ENCODE measurements at places on chromosomes 16 and 17.

DNA sequence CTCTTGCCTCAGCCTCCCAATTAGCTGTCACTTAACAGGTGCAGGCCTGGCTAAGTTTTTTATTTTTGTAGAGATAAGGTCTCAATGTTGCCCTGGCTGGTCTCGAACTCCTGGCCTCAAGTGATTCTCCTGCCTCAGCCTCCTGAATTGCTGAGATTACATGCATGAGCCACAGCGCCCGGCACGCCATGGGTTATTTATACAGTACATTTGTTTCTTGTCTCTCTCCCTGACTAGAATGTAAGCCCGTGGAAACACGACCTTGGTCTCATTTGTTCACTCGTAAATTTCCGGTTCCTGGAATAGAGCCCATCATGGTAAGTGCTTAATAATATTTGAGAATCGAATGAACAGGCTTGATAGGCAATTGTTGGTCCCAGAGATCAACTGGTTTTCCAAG, 2.0 kb downstream of the SLC25A19 start:
- DNase-seq = no peak

DNA sequence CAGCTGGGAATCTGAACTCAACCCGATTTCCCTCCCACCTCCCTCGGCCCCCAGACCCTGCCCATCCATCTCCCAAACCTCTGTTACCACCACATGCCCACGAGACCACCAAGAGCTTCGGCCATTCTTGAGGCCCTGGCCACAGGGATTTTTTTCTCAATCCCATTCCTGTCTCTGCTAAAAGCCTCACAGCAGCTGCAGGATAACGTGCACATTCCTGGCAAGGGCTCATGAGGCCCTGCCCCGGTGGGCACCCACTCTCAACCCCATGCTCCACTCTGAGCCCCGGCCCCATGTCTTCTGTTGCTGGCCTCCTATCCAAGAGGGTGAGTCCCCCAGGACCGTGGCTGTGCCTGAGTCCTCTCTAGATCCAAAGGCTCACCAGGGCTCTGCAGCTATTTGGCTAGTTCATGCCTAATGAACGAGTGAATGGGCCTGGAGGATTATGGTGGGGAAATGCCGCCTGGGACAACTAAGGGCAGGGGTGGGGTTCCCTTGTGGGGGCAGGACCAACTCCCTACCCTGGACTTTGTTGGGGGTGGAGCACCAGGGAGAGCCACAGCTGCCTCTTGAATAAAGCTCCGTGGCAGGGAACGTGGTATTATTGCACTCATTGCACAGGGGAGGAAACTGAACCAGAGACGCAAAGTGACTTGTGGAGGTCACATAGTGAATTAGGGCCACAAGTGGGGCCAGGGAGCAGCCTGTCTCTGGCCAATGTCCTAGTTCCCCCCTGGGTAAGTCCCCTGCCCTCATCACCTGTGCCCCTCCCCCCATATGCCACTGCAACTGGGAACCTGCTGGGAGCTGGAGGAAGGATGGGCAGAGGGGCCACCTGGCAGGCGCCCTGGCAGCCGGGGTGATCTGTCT, 113.8 kb upstream of the SMURF2 start:
- DNase-seq = no peak

DNA sequence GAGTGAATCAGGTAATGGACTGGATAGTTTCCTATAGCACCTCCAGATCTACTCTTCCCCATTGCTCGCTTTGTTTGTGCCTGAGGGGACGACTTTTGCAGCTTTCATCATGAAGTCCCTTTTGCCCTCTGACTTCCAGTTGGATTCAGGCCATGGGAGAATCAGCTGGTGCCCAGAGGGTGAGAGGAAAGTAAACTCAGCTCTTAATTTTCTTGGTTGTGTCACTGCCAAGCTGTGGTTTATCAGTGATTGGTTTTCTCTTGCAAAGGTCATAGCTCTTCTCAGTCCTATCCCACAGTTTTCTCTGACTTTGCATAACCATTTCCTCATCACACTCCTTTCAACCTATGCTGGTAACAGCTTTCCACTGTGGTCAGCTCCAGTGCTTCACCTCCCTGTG, 200.1 kb downstream of the KCNJ2 start:
- no peak for DNase-seq

DNA sequence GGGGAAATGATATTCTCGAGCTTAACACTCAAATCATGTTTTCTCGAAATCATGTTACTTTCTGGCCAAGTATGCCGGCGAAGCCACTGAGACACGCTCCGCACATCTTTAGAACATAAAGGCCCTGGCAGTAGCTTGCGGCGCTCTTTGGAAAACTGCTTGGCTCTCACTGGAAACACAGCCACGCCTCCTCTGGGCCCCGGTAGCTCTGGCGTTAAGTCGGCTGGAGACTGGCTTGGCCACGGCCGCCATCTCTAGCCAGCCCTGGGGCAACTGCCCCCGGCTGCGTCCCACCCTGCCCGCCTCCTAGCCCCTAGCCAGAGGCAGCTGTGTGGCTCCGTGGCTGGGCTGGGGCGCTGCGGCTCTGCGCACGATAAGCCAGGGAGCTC, 9.2 kb upstream of the BAIAP2 start:
- DNase-seq = no peak

- no peak for DNase-seq
These were observed 45.4 kb downstream of the NDEL1 start for GRCh38 chr17:8481089-8481488.

DNA sequence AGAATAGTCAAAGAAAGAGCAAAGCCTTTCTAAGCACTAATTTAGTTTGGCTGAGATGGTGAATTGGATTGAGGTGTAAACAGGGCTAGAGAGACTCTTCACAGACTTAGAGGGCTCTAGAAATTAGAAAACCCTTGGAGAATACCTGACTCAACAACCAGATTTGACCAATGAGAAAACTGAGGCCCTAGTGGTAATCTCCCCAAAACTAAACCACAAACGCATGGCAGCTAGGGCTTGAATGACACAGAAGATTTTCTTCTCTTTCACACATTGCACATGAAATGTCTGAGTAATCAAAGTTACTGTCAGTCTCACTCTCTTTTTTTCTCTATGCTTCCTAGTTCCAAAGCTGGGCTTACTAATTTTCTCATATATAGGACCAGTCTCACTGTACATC, 314.5 kb upstream of the KCNJ16 start:
- DNase-seq = no peak

DNA sequence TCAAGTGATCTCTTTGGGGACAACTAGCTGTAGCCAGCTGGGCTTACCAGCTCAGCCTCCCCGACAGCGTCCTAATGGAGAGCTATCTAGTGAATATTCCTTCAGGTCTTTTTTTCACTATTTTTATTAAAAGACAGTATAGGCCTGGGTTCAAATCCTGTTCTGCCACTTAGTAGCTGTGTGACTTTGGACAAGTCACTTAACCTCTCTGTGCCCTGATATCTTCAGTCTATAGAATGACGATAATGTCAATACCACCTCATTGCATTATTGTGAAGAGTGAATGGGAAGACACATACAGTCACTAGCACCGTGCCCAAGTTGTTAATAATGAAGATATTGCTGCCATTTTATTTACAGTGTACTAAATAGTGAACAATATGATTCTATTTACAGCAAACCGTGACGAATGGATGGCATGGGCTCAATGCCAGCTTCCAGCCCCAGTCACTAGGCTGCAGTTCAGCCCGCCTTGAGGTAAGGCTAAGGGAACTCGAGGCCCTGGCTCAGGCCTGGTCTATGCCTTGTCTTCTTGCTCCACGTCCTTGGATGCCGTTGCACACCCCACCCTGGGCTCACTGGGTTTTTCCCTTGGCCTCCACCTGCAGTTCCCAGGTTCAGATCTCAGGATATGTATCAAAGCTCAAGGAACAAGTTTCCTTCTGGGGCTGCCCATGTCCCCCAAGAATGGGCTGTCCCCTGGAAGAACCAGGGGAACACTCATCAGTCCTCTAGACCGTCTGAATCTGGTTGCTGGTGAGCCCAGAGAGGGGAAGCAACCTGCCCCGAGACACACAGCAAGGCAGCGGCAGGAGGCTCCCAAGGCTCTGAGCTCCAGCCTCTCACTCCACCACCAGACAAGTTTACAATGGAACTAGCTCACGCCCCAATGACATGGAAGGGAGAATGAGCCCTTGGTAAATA, 95.4 kb upstream of the TNRC6C start:
- DNase-seq = no peak

DNA sequence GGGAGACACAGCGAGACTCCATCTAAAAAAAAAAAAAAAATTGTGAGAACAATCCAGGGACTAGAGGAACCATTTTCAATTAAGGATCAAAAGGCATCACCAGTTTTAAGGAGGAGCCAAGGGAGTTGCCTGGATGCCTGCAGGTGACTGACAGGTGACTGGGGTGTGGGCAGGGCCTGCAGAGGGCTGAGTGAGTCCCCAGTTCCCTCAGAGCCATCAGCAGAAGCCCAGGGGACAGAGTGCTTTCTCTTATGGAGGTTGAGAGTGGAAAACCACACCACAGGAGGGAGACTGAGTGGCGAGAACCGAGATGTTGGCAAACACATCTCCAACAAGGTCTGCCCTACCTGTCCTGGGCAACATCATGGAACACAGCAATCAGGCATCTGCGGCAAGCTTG, 27.1 kb upstream of the CREBBP start:
- no peak for DNase-seq

DNA sequence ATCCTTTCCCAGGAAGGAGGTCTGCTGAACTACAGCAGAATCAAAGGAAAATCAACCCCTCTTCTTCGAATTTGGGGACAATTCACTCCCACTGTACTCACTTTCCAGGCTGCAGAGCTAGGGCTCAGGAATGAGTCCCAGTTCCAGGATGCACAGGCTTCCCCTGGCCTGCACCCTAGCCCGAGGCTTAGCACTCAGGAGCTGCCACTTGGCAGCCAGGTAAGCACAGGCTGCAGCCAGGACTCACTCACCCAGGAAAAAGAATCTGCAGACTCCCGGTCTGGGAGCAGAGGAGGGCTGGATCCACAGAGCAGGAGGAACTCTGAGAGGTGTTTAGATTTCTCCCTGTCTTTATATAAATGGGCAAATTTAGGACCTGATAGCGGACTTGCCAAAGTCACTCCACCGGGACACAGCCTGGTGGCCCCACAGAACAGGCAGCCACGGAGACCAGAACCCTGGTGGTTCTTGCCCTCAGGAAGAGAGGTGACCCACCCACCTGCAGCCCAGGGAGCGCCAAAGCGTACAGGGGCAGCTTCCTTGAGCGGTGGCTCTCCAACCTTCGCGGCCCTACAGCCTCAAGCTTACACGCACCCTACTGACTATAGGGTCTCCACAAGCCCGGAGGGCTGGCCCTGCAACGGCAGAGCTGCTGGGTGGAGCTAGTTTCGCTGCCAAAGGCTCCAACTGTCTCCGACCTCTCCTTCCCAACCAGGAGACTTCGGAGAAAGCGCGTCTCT, 4.8 kb downstream of the CBLN1 start:
- no peak for DNase-seq

DNA sequence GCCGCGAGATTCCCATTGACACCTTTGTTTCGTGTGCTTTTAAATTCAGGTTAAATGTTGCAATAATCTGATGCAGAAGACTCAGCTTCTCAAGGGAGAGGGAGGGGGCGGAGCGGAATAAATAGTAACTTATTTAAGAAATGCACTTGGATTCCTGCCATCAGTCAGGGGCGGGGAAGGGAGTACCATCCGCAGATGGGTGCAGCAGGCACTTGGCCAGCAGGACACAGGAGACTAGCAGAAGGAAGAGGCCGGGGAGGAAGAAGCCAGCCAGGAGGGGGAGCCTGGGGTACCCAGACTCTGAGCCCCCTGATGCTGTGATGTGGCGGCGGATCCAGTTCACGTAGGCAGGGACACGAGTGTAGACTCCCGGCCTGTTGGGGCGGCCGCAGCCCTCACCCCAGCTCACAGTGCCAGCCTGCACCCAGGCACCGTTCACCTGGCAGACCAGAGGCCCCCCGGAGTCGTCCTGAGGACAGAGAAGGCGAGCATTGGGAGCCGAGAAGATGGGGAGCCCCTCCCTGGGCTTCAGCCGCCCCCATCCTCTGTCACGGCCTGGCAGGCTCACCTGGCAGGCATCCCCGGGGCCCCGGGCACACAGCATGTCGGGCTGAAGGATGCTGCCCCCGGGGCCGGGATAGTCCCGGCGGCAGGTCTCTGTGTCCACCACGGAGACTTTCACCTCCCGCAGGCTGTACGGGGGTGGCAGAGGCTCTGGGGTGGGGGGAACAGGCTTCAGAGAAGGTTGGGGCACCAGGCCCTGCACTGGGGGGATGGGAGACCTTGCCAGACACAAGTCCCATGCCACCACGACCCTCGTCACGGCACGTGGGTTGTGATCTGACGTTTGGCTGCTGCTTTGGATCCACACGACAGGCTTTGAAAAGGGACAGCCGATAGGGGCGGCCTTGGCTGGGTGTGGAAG, 3.2 kb downstream of the TPSG1 start:
- DNase-seq = no peak

DNA sequence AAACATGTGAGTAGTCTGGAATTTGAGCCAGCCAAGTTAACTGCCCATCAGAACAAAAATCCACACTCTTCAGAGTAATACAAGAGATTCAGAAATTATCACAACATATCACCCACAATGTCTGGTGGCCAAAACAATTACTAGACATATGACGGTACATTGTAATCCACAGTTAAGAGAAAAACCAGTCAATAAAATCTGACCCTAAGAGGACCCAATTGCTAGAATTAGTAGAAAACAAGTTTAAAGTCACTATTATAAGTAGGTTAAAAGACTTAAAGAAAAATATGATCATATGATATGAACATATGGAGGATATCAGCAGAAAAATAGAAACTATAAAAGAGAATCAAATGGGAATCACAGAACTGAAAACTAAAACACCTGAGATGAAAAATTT, 15.8 kb downstream of the CMTR2 start:
- no peak for DNase-seq

DNA sequence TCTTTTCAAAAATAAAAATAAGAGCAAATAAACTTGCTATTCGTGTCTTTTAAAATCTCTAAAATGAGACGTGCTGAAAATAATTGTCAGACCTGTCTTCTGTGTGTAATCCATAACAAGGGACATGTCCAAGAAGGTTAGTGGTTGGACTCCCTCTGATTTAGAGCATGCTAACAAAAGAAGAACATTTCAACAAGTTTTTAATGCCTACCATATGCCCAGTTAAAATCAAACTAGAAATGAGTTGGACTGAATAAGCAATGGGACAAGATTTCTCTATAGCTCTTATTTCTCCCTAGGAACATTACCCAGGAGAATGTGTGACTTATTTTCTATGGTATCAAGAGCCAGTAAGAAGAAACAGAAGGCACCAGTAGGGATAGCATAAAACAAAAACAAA, 689.7 kb upstream of the SOX9 start:
- no peak for DNase-seq

GRCh38 chr17:63075969-63076368, 109.9 kb downstream of the TANC2 start:
- DNase-seq = no peak

- DNase-seq = no peak
These were observed 13.1 kb downstream of the SPATA33 start for GRCh38 chr16:89670496-89671431.

DNA sequence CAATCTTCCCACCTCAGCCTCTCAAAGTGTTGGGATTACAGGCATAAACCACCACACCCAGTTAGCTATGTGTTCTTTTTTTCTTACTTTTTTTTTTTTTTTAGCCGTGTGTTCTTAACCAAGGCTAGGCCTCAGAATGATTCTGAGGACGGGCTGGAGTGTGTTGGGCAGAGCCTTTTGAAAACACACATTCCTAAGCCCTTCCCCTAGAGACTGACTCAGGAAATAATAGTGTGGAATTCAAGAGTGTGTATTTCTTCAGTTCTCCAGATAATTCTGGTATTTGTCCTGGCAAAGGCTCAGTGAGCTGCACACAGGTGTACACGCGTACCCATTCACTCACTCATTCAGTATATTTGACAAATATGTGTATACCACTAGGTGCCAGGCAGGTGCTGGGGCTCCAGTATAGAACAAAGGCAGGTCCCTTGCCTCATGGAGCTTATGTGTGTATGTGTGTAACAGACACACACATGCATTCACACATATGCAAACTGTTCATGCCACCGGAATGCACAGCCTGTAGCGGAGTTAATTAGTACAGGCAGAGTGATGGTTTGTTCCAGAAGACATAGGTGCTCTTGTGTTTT, 19.4 kb upstream of the NFATC3 start:
- no peak for DNase-seq
